Activated CD4-positive, alpha-beta T cell treated with anti-CD3 and anti-CD28 coated beads, Interleukin-2, amount 50 U/mL, for 1 hour (primary cell): ENCODE measurements at places on chromosomes 7 and 10.

GRCh38 chr7:26055241-26055640, 96.8 kb upstream of the NFE2L3 start:
- no peak for DNase-seq

GRCh38 chr7:155590215-155591018, 44.1 kb upstream of the CNPY1 start:
- DNase-seq = no peak

- DNase-seq = no peak
Measured at GRCh38 chr7:44324204-44324480, 1.3 kb downstream of the CAMK2B start.

- DNase-seq = no peak
Measured at GRCh38 chr7:102326157-102326889, 29.9 kb downstream of the SPDYE6 start.

GRCh38 chr7:140592964-140593671, 47.5 kb downstream of the DENND2A start:
- DNase-seq = no peak

DNA sequence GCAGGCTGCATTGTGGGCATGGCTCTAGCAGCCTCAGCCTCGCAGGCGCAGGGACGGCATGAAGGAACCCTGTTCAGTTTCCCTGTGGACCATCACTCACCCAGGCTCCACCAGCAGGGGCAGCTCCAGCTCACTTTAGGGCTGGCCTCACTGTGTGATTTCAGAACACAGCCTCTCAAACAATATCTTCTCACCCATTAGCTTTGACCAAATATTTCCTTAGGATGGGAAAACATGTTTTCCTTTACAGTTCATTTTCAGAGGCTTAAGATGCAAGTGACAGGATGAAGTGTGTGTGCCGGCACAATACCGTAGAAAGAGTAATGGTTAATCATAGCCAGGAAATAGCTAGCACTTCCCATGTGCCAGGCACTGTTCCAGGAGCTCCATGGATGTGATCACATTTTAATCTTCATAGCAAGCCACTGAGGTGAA, 58.2 kb downstream of the LANCL2 start:
- DNase-seq = no peak

GRCh38 chr7:103932389-103932788, 57.1 kb downstream of the RELN start:
- no peak for DNase-seq

GRCh38 chr10:6470894-6471618, 109.0 kb downstream of the PRKCQ start:
- DNase-seq = no peak

DNA sequence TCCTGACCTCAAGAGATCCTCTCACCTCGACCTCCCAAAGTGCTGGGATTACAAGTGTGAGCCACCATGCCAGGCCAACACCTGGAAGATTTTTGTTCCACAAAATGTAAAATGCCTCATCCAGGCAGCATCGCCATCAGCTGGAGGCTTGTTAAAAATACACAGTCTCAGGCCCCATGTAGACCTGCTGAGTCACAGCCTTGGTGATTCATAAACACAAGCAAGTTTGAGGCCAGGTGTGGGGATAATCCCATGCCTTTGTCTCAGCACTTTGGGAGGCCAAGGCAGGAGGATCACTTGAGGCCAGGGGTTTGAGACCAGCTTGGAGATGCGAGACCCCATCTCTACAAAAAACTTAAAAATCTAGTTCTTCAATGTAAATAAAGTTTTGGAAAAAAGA, 49.1 kb upstream of the FOXK1 start:
- DNase-seq = no peak
